ENCODE measurements at places on chromosomes 5 and 9.
A peak's percentile ranks its signal among the peaks of the same experiment; 100 is the strongest.

DNA sequence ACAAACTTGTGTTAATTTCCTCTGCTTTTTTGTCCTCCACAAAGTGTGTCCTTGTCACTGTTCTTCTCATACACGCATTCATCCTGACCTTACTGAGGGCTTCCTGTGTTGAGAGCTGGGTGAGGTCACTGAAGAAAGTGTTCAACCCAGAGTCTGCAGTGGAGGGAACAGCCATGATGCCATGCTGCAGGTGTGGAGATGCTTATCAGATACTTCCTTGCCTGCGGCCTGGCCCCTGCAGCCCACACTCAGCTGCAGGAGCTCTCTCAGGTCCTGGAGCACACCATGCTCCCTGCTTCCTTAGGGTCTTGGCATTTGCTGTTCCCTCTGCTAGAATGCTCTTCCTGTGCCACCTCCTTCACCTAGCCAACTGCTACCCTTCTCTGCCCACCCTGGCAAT lies 108.1 kb upstream of the SPRY4 start:
- peak; percentile 32 for DNase-seq

GRCh38 chr5:74428876-74429275 lies 211.7 kb downstream of the ENC1 start:
- DNase-seq: no peak

GRCh38 chr9:104944871-104945270 lies 16.9 kb upstream of the ABCA1 start:
- no peak for DNase-seq

DNA sequence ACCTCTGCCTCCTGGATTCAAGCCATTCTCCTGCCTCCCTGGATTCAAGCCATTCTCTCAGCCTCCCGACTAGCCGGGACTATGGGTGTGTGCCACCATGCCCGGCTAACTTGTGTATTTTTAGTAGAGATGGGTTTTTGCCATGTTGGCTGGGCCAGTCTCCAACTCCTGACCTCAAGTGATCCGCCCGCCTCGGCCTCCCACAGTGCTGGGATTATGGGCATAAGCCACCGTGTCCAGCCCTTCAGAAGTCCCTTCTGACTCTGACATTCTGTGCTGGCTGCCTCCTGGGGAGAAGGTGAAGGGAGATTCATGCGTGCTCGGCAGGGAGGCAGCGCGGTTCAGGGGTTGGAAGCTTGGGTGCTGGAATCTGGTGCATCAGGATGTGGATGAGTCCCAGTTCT lies 28.8 kb downstream of the PRRX2 start:
- DNase-seq: no peak

GRCh38 chr9:25716220-25716872 lies 38.1 kb upstream of the TUSC1 start:
- no peak for DNase-seq

DNA sequence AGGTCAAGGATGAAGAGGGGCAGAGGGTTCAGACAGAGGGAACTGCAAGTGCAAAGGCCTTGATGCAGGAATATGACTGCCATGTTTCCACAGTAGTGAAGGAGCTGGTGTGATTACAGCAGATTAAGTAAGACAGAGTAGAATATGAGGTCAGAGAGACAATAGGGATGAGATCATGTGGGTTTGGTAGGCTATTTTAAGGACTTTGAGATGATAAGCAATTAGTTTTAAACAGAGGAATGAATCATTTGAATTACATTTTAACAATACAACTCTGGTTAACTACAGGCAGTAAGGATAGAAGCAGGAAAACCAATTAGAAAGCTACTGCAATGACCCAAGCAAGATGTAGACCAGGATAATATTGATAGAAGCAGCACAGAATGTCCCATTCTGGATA lies 7.7 kb downstream of the CENPK start:
- DNase-seq: no peak

DNA sequence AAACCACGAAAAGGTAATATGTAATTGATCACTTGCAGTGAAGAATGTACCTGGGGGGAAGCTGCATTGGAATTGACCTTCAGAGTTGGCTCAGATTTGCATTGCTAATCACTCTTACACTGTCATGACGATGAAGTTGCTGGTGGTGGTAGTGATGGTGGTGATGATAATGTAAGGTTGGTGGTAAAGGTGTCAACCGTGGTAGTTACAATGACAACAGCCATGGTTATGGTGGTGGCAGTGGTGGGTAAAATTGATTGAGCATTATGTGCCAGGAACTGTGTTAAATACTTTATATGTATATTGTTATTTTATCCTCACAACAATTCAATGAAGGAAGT lies 282.4 kb downstream of the NR3C1 start:
- DNase-seq: no peak

DNA sequence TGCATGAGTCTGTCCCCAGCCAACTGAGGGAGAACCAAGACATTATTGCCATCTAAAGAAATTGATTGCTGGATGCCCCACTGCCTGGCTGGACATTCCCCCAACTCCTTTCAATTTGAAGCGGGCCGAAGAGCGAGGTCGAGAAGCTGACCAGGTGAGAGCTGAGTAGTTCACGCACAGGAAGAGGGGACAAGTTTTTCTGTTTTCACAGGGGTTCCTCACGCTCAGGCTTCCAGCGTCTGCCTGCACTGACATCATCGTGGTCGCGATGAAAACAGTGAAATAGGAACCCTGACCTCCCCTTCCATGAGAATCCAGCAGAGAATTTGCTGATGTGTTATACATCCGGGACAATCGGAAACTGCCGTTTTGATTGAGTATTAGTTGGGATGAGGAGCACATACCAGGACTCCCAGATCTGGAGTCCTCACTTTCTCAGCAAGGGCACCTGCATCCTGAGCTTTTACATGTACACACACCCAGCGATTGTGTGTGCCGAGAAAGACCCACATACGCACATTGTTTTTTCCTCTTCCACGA lies 3.1 kb upstream of the DMRT3 start:
- no peak for DNase-seq

GRCh38 chr5:139856714-139857113 lies 61.1 kb downstream of the PSD2 start:
- DNase-seq: no peak

GRCh38 chr5:175547842-175548241 lies 69.5 kb downstream of the SFXN1 start:
- DNase-seq: no peak

DNA sequence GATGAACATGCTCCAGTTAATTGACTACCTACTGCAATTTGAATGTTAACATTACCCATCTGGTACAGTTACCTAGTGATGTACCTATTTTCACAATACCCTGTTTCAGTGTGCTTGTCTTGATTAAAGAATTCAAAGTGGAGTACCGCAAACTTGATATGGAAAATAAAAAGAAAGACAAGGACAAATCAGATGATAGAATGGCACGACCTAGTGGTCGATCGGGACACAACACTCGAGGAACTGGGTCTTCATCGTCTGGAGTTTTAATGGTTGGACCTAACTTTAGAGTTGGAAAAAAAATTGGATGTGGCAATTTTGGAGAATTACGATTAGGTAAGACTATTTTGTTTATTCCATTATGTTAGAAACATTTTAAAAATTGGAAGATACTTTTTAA lies 33.5 kb downstream of the CSNK1G3 start:
- no peak for DNase-seq

DNA sequence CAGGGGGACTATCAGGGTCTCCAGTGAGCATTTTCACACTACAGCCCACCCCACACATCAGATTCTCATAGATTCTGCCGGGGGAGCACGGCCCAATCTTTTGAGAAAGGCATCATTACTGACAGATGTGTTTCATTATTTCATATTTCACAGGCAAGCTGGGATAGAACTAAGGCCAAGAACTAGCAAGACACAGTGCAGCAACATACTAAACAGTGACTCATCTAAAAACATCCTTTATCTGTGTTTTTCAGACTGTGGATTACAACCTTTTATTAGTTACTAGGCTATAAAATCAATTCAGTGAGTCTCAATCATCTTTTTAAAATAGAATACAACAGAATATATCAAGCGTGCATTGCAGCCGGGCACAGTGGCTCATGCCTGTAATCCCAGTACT lies 59.8 kb downstream of the CPLANE1 start:
- DNase-seq: no peak

GRCh38 chr5:150323092-150323491 lies 20.4 kb upstream of the ARSI start:
- no peak for DNase-seq

GRCh38 chr5:41707853-41708603 lies 162.2 kb downstream of the OXCT1 start:
- DNase-seq: no peak

- no peak for DNase-seq
Measured at GRCh38 chr5:137666461-137666850, 69.4 kb downstream of the KLHL3 start.

DNA sequence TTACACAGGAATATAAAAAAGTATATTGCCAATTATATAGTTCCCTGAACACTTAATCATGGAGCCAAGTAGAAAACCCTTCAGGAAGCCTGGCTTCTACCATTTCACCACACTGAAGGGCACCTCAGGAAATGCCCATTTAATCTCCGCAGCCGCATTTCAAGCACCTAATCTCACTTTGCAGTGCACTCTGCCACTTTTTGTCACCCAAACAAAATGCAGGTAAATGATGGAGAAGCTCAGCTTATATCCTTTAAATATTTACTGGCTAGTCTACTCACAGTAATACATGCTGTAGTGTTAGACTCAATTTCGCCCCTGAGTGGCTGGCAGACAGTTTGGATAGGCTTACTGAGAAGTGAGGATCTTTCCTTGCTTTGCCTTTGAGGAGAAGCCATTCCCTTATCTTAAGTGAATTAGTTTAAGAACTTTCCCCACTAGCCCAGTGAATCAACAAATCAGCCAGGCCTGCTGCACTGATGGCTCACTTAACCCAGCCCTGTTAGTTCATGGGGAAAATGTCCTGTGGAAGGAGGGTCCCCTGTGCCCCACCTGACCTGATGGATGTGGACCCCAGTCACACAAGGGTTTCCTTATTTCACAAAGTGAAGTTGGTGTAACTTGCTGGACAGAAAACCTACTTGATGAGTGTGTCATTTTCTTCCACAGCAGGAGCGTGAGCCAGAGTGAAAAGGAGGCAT lies 209.7 kb downstream of the CAAP1 start:
- DNase-seq: no peak

DNA sequence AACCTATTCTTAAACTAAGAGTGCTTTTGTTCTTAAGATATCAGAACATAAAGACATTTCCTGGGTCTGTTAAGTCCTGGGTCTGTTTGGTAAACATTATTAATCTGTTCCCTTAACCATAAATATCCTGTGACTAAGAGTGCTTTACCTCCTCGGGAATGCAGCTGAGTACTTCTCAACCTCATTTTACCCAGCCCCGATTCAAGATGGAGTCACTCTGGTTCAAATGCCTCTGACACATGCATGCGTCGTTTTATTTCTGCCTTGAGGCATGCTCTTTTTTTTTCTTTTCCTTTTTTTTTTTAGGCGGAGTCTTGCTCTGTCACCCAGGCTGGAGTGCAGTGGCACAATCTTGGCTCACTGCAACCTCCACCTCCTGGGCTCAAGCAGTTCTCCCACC lies 39.8 kb upstream of the FBXL17 start:
- no peak for DNase-seq

- no peak for DNase-seq
Measured at GRCh38 chr9:2248768-2249265, 233.7 kb downstream of the SMARCA2 start.

- no peak for DNase-seq
Measured at GRCh38 chr5:135718651-135719050, 115.8 kb upstream of the SLC25A48 start.
